ENCODE measurements at places on chromosomes 1 and 21.
A peak's percentile ranks its signal among the peaks of the same experiment; 100 is the strongest.

DNA sequence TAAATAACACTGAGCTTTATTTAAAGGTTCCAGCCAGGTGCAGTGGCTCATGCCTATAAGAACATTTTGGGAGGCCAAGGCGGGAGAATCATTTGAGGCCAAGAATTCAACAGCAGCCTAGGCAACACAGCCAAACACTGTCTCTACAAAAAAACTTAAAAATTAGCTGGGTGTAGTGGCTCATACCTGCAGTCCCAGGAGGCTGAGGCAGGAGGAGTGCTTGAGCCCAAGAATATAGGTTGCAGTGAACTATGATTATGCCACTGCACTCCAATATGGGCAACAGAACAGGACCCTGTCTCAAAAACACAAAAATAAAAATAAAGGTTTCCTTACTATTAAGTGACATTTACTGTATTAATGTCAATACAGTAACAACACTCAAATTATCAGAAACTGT, 2.1 kb downstream of the TAF12 start:
- no peak for DNase-seq

DNA sequence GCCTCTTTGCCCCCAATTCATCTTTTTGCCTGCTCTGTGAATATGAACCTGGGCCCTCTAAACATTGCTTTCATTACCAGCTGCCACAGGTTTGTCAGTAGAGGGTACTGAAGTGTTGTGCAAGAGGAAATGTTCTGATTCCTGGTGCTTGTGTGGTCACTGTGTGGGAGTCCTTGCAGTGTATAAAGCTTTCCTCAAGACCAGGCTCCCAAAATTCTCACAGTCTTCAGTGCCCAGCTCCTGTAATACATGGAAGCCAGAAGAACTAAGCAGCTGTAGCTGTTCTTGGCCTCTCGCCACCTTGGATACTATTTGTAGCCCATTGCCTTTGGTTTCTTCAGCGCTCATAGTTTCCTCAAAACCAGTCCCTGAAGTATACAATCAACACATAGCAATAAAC, 1046.2 kb downstream of the BRINP3 start:
- DNase-seq: no peak

GRCh38 chr1:77188770-77189169, 30.5 kb downstream of the PIGK start:
- DNase-seq: peak; percentile 28

DNA sequence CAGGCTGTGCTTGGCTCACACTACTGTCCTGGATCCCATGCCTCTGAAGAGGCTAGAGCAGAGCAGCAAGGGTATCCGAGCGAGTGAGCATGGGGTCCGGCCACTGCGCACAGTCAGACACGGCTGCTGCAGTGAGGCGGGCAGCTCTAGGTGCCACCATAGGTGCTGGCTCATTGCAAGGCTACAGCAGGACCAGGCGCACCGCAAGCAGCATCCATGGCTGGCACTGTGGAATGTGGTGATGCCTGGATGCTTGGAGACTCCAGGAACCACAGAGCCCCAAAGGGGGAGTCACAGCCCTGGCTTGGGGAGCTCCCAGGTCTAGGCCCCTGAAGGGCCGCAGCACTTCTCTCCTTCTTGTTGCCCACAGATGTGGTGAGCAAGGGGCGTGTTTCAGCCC, 47.2 kb downstream of the ATP6V1G3 start:
- no peak for DNase-seq

DNA sequence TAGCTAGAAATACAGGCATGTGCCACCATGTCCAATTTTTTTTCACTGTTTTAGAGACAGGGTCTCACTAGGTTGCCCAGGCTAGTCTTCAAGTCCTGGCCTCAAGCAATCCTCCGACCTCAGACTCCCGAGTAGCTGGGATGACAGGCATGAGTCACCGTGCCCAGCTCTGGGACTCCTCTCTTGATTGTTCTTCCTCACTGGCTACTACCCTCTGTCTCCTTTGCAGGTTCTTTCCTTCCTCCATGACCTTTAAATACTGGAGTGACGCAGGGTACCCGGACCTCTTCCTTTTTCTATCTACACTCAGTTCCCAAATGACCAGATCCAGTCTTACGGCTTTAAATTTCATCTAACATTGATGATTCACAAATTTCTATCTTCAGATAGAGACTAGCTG, 34.9 kb downstream of the ASH1L start:
- DNase-seq: peak; percentile 77

- DNase-seq: no peak
Observed at GRCh38 chr1:178223289-178223688, 129.4 kb downstream of the RASAL2 start.

DNA sequence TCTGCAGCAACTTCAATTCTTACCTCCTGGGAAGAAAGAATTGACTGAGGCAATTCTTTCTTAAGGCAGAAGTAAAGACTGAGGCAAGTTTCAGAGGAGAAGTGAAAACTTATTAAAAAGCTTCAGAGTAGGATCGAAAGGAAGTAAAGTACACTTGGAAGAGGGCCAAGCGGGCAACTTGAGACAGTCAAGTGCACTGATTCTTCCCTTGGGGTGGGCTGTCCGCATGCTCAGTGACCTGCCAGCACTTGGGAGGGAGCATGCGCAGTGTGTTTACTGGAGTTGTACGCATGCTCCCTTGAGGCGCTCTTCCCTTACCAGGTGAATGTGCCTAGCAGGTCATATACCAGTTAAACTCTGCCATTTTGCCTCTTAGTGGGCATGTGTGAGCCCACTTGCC, 55.3 kb upstream of the NBPF3 start:
- peak; percentile 52 for DNase-seq

GRCh38 chr1:211474451-211474850, 17.5 kb downstream of the RD3 start:
- DNase-seq: no peak

- peak; percentile 84 for DNase-seq
Observed at GRCh38 chr1:108897865-108898720, 21.3 kb downstream of the GPSM2 start.

DNA sequence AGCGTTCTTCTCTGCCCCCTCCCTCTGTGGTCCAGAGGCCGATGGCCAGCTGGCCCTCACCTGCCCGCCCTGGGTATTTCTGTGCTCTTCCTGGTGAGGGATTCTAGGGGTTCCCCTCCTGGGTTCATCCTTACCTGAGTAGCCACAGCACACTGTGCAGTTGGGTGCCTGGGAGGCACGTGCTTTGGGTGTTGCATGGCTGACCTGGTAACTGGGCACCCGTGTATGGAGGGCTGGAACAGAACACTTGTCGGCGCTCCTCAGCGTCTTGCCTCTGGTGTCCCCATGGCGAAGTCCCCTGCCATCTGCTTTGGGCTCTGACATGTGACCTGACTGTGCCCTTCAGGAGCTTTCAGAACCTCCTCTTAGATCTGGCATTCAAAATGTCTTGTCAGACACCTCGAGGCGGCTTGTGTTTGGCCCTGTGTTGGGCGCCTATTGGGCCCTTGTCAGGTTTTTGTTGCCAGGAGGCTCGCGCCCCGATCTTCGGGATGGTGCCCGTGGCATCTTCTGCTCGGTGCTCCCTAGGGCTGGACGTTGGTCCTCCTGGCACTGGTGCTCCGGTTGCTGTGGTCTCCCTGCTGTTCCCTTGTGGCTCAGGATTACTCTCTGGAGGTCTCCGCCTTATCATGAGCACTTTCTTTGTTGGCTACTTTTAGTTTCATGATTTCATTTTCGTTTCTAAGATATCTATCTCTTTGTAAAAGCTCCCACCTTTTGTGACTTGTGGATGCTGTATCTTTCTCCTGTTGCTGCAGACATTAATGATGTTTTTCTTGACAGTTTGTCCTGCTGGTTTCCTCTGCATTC, 28.5 kb downstream of the SKI start:
- DNase-seq: no peak

GRCh38 chr1:23657659-23658275, 33.8 kb upstream of the RPL11 start:
- peak; percentile 65 for DNase-seq

DNA sequence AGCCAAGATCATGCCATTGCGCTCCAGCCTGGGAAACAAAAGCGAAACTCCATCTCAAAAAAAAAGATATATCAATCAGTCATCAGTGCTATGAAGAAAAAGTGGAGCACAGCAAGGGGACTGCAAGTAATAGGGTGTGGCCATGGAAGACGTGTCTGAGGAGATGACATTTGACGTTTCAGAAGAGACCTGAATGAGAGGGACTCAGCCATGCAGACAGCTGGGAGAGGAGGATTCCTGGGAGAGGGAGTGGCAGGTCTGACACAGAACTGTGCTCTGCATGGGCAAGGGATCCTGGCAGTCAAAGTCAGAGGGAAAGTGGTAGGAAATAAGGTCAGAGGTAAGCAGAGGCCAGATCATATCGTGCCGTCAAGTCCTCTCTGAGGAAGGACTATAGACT, 3.3 kb downstream of the LAX1 start:
- DNase-seq: peak; percentile 16

DNA sequence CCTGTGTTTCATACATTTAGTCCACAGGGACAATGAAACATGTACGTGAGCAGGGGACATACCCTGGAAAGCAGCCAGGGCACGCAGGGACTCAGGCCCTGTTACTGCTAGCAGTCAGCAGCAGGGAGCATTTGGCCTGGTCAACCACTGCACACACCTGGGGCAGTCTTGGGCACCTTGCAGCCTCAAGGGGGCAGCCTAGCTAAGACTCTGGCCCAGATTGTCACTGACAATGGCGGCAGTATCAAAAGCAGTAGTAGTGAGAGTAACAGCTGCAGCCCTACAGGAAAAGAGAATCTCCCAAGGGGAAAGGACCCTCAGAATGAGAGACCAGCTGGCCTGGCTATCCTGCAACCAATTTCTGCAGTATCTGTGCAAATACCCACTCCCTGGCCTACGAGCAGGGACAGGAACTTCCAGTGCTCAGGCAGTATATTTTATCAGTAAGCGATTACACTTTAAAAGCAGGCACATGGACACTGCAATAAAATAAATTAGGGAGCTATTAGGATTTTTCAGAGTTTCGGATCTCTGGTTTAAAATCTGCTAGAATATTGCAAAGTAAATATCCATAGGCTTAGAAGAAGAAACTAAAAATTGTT, 475.6 kb downstream of the LTN1 start:
- peak; percentile 41 for DNase-seq

DNA sequence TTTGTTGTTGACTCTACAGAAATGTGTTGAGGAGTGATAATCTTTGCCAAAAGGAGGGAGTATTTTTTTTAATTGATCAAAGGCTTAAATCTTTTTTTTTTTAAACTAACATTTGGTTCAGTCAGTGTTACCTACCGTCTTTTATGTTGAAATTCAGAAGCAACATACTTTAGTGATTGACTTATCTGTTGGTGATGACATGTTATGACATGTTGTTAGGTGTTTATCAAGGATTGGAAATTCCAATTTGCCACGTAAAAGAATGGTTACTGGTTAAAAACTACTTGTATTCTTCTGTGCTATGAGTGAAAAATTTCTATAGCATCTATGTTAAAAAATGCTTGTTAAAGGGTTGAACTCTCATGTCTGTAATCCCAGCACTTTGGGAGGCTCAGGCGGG, 61.2 kb downstream of the DNM3 start:
- no peak for DNase-seq

DNA sequence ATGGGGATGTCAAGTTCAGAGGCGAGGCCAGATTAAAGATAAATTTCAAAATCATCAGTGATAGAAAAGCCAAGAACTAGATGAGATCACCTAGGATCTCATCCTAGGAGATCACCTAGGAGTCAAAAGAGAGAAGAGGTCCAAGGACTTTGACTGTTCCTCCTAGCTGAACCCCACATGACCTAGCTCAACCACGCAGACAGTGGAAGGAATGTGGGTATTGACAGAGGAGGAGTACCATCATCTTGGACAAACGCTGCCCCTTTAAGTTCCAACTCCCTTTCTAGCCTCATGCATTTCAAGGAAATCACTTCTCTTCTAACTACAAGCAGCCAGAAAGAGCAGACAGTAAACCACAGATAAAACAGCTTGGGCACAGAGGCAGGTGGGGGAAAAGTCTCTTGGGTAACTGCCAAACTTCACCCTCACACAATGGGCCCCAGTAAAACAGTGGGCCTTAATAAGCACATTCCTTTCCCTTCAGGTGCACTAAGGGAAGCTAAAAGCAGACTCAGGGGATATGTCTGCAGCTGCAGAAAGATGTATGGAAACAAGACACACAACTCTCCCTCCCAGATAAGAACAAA, 12.5 kb upstream of the FAM76A start:
- no peak for DNase-seq

DNA sequence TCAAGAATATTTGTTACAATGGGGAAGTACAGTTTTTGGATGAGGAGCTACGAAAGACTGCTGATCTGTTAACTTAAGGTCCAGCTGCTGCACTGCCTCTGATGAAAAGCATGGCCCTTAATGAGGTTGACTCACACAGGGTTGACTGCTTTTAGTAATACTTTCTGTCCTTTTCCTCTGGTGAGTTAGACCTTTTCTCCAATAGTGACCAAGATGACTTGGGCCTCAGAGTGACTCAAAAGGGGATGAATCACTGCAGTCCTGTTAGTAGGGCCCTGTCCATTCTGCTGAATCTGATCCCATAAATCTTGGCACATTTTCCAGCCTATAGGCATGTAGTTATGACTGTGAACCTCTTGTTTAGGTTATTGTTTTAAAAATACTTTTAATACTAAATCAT, 2.7 kb downstream of the DISP1 start:
- peak; percentile 95 for DNase-seq

GRCh38 chr1:180893614-180894013, 19.1 kb upstream of the KIAA1614 start:
- DNase-seq: no peak

DNA sequence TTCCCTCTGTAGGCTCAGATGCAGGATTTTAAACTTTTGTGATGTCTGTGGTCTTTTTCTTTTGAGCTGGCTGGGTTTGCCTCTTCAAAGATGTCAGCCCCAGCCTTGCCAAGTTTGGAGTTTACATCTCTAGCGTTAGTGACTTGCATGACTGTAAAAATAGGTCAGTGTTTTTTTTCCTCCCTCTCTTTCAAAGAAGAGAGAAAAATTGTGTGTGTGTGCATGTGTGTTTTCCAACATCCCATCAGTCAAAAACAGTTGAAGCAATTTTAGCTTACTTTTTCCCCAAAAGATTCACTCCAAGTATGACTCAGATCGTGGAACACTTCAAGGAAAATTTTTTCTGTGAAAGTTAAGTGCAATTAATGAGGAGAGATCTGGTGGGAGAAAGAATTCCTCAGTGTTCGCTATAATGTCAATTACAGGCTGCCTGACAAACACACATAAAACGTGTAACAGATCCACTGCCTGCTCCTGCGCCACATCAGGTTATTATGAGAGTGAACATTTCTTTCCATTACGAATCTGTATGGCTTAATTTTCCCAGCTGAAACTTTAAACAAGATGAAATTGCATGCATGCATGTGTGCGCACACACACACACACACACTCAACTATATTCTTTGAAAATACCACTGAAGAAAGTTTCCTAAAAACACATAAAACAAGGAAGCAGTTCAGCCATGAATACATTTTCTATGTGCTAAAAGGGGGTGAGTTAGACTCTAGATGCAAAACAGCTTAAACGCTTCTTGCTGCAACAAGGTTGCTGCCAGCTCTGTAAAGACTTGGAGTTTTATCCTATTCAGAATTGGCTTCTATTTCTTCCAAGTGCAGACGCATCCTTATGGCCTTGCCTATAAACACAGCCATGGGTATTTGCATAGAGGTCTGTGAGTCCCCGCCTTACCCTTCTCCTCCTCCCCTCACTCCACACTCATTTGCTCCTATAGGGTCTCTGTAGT, 55.5 kb downstream of the TLR5 start:
- no peak for DNase-seq
